ENCODE measurements at places on chromosomes 5 and 9.

GRCh38 chr9:6827439-6828145, 69.8 kb downstream of the KDM4C start:
- no peak for DNase-seq

DNA sequence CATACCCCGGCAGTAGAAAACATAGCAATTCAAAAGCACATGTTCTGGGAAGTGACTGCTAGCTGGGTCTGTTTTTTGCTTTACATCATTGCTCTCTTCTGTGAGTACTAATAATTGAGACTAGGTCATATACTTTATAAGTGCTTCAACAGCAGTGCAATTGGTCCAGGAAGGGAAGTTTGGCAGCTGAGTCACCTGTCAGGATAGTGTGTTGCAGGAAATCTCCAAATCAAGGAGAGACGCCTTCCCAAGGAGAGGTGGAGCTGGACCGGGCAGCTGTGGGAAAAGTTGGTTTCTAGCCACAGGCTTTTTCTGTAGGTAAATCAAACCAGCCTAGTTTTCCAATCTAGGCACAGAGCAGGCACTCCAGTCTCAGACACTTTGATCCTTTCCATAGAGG, 330.1 kb downstream of the ENC1 start:
- no peak for DNase-seq

DNA sequence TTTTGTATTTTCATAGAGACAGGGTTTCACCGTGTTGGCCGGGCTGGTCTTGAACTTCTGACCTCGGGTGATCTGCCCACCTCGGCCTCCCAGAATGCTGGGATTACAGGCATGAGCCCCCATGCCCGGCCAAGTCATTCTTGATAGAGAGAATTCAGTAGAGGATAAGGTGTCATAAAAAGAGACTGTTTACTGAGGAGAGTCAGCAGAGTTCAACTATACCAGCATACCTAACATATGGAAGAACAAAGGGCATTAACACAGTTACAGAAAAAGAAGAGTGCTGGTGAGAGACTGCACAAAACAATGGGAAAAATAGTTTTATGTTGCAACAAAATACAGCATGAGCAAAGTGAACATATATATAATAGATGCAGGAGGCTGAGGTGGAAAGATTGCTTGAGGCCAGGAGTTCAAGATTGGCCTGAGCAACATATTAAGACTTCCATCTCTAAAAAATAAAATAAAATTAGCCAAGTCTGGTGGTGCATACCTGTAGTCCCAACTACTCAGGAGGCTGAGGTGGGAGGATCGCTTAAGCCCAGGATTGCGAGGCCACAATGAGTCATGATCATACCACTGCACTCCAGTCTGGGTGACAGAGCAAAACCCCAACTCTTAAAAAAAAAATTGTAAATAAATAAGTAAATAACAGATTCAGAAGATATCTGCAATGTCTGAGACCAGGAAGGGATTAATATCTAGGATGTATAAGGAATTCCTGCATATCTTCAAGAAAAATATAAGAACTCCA, 19.5 kb downstream of the B4GALT1 start:
- DNase-seq, result no peak

DNA sequence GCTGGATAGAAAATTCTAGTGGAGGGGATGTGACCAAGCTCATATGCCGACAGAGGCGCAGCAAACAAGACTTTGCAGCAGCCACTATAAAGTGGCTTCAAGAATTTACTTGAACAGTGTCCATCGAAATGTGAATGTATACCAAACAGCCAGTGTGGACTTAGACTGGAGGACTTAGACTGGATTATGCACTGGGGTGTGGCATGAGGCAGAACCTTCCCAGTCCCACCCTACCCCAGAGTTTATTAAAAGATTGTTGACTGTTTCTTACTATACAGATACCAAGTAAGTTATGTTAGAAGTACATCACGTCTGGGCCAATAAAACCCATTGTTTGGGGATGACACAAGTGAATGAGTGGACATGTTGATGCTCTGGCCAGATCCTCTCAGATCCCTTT, 561.3 kb upstream of the KLF4 start:
- DNase-seq, result no peak

- no peak for DNase-seq
These were observed 20.0 kb downstream of the MORN5 start for GRCh38 chr9:122179690-122180074.

DNA sequence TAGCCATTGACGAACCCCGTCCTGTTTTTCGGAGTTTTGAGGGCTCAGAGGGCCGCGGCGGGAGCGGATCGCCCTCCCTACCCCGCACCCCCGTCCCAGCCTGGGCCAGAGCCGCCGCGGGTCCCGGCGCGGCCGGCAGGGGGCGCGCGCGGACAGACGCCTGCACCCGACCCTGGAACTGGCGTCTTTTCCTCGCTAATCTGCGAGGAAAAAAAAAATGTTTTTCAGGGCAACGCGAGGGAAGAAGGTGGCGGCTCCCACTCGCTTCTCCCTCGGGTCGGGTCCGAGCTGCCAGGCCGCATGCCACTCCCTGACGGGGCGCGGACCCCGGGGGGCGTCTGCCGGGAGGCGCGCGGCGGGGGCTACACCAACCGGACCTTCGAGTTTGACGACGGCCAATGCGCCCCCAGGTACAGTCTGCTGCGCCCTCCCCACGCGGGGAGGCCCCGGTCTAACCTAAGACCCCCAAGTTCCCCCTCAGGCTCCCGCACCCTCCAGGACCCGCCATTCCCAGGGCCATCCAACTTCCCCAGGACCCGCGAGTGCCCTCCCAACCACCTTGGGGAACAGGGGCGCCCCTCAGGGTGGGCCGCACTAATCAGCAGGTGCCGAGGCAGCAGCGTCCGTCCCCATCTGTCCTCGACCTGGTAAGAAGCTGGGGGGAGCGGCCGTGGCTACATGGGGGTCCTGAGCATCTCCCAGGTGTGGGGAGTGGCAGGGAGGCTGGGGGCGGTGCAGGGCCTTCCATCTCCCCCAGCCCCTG, at the start of gene KCNT1:
KCNT1 (plus strand) TSS at position 227 of the 763 bp plus-strand sequence; CDS start at position 301, 74 bp downstream.
- no peak for DNase-seq

- DNase-seq, result no peak
These were observed 48.7 kb upstream of the SPATA31D4 start for GRCh38 chr9:81879501-81879916.

GRCh38 chr5:67246108-67246507, 49.5 kb upstream of the CD180 start:
- no peak for DNase-seq

DNA sequence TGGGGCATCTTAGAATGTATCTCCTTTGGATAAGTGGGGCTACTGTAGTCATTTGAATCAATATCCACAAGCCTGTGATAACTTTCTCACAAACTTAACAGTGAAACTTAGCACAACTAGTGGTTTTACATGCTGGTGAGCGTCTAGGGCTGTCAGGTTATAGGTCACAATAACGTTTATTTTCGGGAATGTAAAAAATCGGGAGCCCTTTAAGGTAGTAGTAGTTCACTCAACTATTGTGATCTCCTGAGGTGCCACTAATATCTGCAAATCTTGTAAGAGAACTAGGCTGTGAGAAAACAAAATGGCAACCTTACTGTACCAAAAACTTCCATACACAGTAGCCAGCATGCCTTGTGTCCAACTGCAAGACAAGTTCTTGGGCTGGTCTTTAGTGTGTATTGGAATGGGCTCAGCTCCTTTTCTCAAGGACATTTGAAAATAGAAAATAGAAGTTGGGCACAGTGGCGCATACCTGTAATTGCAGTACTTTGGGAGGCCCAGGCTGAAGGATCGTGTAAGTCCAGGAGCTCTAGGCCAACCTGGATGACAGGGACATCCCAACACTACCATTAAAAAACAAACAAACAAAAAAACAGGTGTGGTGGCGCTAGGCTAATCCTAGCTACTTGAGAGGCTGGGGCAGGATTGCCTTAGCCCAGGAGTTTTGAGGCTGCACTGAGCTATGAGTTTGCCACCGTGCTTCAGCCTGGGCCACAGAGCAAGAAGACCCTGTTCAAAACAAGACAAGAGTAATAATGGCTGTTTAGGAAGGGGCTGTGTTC, 5.2 kb upstream of the PKN3 start:
- no peak for DNase-seq

DNA sequence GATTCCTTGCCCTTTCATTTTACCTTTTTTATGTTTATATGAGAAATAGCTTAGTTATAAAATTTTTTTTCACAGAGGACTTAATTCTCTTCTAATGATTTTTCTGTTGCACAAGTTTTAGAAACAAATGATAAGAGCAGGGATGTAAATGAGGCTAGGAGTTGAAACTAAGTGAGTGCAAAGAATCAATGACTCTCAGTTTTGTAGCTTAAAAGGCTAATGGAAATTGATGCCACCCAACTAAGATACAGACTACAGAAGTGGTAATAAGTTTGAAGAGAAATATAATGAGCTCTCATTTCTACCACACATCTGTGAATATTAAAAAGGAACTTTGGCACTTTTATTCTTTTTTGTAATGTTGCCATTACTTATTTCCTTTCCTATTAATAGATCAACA, 105.1 kb downstream of the LURAP1L start:
- no peak for DNase-seq

GRCh38 chr9:21535396-21535795, 53.3 kb upstream of the IFNE start:
- DNase-seq, result no peak

GRCh38 chr5:142186857-142187594, 78.4 kb downstream of the NDFIP1 start:
- no peak for DNase-seq

DNA sequence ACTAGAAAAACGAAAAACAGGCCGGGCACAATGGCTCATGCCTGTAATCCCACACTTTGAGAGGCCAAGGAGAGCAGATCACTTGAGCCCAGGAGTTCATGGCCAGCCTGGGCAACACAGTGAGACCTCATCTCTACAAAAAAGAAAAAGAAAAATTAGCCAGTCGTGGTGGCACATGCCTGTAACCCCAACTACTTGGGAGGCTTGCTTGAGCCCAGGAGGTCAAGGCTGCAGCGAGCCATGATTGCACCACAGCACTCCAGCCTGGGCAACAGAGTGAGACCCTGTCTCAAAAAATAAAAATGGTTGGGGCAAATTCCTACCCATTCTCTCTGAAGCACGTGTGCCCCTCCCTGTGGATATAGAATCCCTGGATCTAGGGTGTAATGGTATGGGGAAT, 8.4 kb upstream of the CFAP157 start:
- DNase-seq, result no peak

GRCh38 chr5:22088517-22088916, 764.6 kb downstream of the CDH12 start:
- no peak for DNase-seq

DNA sequence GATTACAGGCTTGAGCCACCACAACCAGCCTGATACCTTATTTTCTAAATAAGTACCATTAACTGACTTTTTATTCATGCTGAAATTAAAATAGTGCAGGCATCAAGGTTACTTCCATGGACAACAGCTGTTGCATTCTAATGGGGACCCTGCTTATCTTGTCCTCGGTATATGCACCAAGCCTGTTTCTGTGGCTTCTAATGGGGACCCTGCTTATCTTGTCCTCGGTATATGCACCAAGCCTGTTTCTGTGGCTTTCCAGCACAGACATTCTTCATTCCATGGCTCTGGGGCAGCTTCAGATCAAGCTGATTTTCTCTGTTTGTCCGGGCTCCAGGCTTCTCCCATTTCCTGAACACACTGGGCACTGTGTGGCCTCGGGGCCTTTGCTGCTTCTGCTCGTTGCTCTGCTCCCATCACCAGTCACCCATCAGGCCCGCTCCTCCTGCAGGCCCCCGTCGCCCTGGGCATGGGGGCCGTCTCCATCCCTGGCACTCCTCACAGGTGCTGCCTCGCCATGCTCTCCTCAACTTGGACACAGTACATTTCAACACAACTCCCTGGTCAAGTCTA, 30.7 kb downstream of the ZNF354A start:
- DNase-seq, result no peak

DNA sequence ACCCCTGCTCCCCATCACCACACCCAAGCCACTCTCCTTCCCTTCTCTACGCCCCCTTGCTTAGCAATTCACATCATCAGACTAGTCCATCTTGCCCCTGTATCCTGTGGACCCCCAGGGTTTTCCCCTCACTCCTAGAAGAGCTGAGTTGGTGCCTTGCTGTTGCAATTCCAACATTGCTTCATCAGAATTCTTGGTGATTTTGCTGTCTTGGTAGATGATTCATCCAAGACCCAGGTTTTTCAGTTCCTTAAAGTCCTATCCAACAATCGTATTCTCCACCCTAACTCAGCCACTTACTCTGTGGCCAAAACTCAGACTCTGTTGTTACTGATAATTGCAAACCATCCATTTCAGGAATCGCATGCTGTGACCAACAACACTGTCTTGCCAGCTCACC, 21.4 kb upstream of the CCNJL start:
- DNase-seq, result no peak

DNA sequence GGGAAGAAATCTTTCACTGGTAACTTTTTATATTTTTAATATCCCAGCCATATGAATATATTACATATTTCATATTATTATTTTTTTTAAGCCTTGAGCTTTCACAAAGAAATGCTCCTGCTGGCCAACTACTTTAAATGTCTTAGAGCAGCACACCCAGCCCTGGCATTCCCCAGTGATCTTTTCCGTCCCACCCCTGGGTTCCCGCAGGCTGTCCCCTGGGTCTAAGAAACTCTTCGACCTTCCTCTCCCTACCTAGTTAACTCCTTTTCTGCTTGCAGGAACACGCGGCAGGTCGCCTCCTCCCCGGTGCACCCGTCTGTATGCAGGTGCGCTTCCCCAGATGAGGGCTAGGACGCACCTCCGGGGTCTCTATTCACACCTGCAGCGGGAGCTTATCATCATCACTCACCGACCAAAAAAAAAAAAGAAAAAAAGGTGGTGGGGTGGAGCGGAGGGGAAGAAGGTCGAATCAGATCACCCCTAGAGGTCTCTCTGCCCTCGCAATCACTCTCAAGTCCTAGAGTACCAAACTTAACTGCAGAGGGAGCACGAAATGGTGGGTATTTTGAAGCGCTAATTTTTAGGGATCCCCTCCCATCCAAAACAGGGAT, 696 bp downstream of the ZFP62 start:
- peak; percentile 25 for DNase-seq

GRCh38 chr5:87311405-87312279, 44.0 kb downstream of the RASA1 start:
- DNase-seq, result no peak

DNA sequence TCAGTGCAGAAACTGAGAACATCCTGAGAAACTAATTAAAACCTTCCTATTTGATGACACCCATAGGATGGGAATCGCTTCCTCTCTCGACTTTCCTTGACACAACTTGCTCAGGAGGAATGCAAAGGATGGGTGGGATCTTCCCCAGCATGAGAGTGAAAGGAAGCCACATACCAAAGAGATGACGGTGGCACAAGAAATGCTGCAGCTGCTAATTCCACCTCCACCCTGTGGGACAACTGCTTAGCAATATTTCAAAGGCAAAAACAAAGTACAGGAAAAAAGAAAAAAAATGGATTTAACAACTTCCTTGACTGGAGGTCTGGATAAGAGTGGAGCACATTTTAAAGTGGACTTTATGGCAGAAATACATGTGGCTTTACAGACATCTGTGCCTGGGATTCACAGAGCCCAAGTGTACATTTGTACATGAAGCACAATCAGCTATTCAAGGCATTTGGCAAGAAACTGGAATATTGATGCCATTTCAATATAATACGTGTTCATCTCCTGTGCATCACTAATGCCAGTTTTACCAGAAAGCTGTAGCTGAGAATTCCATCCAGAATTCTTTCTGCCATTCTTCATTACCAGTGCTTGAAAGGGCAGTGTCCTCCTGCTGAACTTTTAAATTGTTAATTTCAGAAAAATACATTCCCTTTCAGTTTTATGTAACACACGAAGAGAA, 359.2 kb upstream of the ACTBL2 start:
- no peak for DNase-seq

Data from activated T-helper 1 cell treated with anti-CD3 and anti-CD28 coated beads, Interleukin-2, amount 50 U/mL, for 16 hours (primary cell).